ENCODE measurements at places on chromosomes 12 and 14.
A peak's percentile ranks its signal among the peaks of the same experiment; 100 is the strongest.

DNA sequence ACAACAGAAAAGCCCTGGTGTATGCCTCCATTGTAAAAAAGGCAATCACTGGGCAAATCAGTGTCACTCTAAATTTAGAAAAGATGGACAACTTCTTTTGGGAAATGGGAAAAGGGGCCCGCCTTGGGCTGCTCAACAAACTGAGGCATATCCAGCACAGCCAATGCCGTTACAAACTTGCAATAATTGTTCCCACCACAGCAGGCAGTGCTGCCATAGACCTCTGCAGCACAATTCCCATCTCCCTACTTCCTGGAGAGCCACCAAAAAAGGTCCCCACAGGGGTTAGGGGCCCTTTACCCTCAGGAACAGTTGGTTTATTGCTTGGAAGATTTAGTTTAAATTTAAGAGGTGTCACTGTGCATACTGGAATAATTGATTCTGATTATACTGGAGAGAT is 16.4 kb upstream of the OR8S1 start:
- DNase-seq, result no peak

DNA sequence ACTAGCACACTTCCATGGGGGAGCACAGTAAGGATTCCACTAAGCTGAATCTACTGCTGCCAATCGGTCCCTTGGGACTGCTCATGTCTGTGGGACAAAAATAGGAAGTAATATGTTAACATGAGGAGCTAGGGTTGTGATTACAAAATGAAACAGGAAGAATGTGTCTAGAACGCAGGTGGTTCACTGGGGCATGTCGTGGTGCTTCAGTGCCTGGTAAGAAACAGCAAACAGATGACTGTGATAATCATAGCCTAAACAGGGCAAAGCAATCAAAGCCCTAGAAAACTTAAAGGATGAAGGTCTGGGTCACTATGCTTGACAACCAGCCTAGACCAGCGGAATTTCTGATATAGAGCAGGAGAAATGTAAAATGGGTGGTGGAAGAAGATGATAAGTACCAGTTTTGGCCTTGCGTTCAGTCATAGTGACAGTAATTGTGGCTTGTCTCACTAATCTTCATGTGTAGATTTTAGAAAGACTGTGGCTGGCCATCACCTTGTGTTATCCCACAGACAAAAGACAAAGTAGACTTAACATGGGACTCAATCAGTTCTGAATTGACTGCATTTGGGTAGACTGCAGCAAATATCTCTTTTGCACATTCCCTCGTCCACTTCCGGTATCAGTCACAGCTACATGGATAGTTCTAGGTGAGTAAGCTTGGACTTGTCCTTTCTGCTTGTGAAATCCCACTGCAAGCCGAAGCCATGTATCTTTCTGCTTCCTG is 51.4 kb downstream of the WASHC3 start:
- peak; percentile 10 for DNase-seq

- no peak for DNase-seq
Measured at GRCh38 chr12:83145325-83145840, 458.7 kb downstream of the TMTC2 start.

DNA sequence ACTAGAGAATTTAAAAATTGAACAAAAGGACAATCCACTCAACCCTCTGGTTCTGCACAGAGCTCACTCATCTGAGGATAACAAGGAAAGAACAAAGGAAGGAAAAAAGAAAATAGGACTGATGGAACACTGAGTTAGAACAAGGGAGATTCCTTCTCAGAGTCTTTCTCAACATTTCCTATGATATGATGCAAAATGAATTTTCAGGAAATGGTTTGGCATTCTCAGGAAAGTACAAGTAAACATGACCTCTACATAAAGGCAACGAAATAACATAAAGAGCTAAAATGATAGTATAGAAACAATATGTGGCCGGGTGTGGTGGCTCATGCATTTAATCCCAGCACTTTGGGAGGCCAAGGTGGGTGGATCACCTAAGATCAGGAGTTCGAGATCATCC is 135.8 kb downstream of the ITPR2 start:
- DNase-seq, result no peak

DNA sequence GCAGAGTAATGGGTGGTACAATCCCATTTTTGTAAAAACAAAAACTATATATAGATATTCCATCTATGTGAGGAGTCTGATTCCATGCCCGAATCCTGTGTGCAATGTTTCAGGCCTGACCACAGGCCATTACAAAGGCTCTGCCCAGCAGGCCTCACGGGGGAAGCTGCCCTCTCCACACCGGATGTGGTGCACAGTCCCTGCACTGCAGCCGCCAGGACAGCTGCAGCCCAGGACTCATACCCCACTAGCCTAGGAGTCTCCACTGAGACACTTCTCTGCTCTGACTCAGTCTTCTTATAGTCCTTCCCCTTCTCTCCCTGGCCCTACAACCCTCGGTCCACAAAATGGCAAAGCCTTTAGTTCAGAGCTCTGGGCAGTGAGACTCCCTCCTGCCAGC is 190.4 kb downstream of the PPM1H start:
- peak; percentile 55 for DNase-seq

- DNase-seq, result peak; percentile 85
Measured at GRCh38 chr14:68458840-68459469, 333.9 kb downstream of the ZFP36L1 start.

- DNase-seq, result no peak
Measured at GRCh38 chr14:66432334-66432733, 53.8 kb upstream of the CCDC196 start.

GRCh38 chr12:48927261-48927660 is 2.0 kb upstream of the FKBP11 start:
- peak; percentile 37 for DNase-seq

DNA sequence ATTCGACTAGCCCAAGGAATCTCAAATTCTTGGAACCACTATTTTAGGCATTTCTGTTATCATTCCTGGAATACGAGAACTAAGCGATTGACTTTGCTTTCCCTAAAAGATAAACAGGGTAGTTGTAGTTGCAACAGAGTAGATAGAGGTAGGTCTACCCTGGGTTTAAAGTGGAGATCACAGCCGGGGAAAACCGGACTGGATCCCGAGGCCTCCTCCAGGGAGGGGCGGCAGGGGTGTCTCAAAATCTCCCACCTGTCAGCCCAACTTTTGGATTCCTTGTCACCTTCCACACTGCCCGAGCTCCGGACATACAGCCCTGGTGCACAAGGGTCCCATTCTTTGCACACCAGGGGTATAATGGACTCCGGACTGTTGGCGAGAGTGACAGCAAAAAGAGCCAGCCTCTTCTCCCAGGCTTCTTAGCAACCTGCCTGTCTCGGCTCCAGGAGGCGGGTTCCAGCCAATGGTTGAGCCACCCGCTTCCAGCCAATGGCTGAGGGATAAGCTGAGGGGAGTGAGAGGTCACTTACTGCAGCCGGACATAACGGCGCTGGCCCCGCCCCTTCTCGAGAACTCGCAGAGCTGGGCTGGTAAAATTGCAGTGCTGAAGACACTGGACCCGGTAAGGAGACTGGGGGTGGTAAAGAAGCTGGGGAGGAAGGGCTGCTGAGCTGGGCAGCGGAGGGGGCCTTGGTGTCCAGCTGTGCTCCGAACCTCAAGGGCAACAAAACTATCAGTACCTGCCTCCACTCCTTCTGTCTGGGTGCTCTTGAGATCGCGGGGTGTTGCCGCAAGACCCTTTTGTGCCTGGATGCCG is at the start of gene SUOX:
Gene SUOX (plus strand): TSS at position 562 of the 820 bp plus-strand sequence. CDS start 4,946 bp downstream, outside the sequence.
- peak; percentile 92 for DNase-seq

- DNase-seq, result no peak
Measured at GRCh38 chr12:31740628-31741027, 11.8 kb upstream of the AMN1 start.

DNA sequence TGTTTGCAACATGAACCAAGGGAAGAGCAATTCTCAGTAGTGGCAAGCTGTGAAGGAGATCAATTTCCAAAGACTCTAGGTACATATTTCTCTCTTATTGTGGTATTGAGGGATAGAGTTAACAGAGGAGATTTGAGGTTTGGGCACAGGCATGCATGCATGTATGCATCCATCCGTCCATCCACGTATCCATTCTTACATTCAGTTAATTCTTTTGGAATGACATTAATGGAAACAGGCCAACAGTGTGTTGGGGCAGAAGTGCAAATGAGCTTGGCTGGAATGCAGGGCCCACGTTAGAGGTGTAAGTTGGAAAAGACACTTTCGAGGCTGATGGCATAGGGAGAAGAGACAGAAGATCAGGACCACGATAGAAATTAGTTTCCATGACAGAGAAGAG is 216.9 kb upstream of the PELI2 start:
- DNase-seq, result peak; percentile 29

DNA sequence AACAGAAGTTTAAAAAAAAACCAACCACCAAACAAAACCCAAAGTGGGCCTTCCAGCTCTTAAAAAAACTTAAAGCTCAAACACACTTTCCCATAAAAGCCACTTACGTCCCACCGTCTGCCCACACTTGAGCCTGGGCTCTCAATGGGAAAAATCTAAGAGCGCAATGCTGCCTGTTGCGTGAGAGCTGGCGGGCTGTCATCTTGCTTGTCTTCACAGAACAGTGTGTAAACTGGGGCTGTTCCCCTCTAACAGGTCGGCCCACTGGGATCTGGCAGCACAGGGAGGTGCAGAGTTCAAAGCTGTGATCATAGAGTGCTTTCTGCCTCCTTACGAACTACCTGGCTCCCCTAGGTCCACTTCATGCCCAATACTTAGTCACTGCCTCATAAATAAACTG is 80.0 kb downstream of the DICER1 start:
- no peak for DNase-seq

GRCh38 chr12:12974211-12974610 is 22.2 kb upstream of the GPRC5D start:
- no peak for DNase-seq

DNA sequence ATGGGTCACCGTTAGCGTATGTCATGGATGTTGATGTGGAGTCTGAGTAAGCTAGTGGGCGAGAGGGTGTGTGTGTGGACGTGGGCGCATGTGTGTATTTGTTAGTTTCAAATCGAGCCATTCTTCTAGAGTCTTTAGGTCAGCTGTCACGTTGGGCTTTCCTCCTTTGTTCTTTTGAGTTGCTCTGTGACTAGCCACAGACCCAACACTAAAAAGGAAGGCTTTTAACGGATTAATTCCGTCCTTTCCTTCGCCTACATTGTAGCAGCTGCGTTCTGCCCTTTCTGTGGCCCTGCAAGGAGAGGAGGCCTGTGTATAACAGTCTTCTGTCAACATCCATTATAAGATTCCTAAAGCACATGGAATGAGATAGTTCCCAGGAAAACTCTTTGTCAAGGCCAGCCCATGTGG is 117.2 kb upstream of the DNM1L start:
- no peak for DNase-seq

GRCh38 chr12:89421092-89421835 is 69.0 kb upstream of the DUSP6 start:
- DNase-seq, result no peak

All from fibroblast of skin of right biceps (primary cell).